ENCODE measurements at places on chromosomes 11 and 22. TPM values are rescaled to one million over a fixed set of nuclear protein-coding genes. Genes with fewer than 3 reads are reported as not detected.

- no peak for ATAC-seq
Observed at GRCh38 chr11:109849946-109850345, 243.2 kb upstream of the ZC3H12C start.

DNA sequence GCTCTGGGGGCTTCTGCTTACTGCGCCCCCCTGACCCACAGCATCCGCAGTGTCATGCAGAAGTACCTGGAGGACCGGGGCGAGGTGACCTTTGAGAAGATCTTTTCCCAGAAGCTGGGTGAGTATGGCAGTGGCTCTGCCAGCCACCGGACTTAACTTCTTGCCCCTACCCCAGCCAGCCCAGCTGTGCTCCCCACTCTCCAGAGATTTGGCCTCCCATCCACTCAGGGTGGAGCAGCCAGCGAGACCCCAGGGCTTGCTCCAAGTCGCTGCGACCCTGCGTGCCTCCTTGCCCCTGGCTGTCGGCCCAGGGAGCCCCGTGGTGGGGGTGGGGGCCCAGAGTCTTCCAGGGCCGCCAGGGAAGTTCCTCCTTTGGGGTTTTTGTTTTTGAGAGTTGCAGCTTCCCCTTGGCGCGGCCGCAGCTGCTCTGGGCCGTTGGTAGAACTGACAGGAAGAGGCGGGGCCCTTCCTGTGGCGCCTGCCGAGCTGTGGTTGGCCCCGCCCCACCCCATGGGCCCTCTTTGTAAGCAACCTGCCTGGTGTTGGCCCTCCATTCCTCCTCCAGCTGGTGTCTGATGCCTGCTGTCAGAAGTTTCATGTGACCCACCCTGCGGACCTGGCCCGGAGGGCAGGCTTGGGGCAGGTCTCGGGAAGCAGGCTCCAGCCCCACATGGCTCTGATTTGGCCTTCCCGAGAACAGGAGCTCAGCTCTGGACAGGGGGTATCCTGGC, 11.1 kb downstream of the GRK2 start:
- ATAC-seq, result peak; percentile 80

MRTFA gene
- 19.4 TPM for total RNA-seq

- no peak for ATAC-seq
Observed at GRCh38 chr11:76201672-76202412, 4.5 kb downstream of the WNT11 start.

Measured in esophagus mucosa (tissue), 1 donor.